ENCODE measurements at places on chromosomes 5 and 9. TPM values are rescaled to one million over a fixed set of nuclear protein-coding genes. Genes with fewer than 3 reads are reported as not detected.

Gene DMRT3
- not detected for total RNA-seq

Gene SLC6A3
- not detected for total RNA-seq

Gene PCDHA9
- total RNA-seq: under 0.01 TPM

Gene FABP6
- total RNA-seq: not detected

Gene MAST4
- total RNA-seq: 4.4 TPM

Gene FAM78A
- total RNA-seq: 1.2 TPM

Gene TNFSF15
- 1.5 TPM for total RNA-seq
